Dorsolateral prefrontal cortex (tissue), 122 donors: ENCODE measurements at places on chromosomes 6 and 20. TPM values are rescaled to one million over a fixed set of nuclear protein-coding genes. Genes with fewer than 3 reads are reported as not detected.

- DNase-seq, result no peak
These were observed 243.4 kb downstream of the TRDN start for GRCh38 chr6:123393331-123393730.

DNA sequence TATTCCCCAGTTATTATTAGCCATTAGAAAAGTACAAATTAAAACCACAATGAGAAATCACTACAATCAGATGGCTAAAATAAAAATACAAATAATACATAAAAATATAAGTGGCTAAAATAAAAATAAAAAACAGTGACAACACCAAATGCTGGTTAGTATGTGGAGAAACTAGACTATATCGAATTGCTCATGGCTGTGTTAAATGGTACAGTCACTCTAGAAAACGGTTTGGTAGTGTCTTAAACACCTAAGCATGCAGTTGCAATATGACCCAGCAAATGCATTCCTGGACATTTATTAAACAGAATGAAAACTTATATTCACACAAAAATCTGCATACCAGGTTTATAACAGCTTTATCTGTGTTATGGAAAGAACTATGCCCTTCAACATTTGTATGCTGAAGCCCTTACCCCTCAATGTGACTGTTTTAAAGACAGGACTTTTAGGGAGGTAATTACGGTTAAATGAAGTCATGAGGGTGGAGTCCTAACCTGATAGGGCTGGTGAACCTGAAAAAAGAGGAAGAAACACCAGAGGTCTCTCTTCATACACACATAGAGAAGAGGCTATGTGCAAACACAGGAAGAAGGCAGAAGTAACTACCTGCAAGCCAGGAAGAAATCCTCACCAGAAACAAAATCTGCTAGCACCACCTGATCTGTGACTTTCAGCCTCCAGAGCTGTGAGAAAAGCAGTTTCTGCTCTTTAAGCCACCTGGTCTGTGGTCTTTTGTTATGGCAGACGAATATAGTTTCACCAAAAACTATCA is 84.9 kb downstream of the ASCC3 start:
- DNase-seq, result no peak

GRCh38 chr20:36830791-36831691 is 44.9 kb upstream of the TLDC2 start:
- no peak for DNase-seq

GRCh38 chr20:13243826-13244376 is 22.8 kb downstream of the ISM1 start:
- no peak for DNase-seq

- no peak for DNase-seq
These were observed 1109.0 kb upstream of the FLRT3 start for GRCh38 chr20:15446373-15446772.

- DNase-seq, result no peak
These were observed 28.5 kb upstream of the PIM1 start for GRCh38 chr6:37141281-37142049.

DNA sequence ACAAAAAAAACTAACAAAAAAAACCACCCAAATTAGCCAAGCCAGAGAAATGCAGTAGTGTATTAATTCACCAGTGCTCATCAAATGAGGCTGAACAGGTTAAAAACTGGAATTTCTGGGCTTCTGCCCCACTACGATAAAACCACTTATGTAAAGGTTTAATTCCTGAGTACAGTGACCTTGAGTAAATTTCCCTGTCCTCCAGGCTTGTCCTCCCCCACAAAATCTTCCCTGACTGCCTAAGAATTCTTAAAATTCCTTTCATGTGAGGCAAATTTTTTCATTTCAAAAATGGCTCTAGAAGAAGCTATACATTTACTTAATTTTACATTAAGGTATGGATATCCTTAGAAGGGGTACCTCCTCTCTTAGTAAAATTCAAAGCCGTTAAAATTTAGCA is 80.1 kb upstream of the ID4 start:
- DNase-seq, result no peak

- DNase-seq, result no peak
These were observed 425 bp downstream of the FOXA2 start for GRCh38 chr20:22583773-22584521.

GRCh38 chr20:9994676-9995075 is 40.1 kb upstream of the ANKEF1 start:
- no peak for DNase-seq

GRCh38 chr6:13398421-13398994 is 70.2 kb upstream of the TBC1D7 start:
- no peak for DNase-seq

DNA sequence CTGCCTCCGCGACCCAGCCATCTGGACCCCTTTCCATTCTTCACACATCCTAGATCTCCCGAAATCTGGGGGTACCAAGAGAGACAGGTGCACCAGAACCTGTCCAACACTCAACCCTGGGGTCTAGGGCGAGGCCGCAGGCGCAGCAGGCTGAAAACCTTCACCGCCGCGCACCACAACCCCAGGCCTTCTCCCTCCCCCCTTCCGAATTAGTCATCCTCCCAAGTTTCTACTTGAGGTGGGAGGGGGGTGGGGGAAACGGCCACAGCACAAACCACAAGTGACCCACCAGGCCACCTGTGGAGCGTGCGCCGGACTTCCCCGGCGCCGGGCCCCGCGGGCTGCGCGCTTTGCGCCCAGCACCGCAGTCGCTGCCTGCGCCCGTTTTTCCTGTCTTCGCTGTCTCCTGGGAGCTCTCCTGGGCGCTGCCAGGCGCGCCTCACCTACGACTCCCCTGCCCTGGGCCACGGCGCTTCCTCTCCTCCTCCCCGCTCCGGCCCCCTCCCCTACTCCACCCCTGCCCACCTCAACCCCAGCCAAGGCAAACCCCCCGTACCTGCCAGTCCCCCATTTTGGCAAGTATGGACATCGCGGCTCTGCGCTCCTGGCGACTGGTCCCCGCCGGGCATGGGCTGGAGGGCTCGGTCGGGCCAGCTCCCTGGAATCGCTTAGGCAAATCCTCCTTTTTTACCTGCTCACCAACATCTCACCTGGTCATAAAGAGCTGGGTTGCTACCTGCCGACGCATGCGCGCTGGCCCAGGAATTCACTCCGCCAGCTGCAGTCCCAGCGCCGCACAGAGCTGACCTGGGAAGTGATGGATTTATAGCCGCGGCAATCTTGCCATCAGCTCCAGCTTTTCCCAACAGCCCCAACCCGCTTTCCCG is 4.2 kb upstream of the TFAP2A start:
- no peak for DNase-seq

DNA sequence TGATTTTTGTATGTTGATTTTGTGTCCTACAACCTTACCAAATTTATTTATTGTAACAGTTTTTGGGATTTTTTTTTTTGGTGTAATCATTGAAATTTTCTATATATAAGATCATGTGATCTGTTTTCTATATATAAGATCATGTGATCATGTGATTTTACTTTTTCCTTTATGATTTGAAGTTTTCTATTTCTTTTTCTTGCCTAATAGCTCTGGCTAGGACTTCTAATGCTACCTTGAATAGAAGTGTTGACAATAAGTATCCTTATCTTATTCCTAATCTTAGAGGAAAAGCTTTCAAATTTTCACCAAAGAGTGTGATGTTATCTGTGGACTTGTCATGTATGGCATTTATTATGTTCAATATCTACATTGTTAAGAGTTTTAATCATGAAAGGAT is 69.7 kb downstream of the TNFAIP3 start:
- no peak for DNase-seq

GRCh38 chr6:104325341-104326172 is 534.2 kb downstream of the HACE1 start:
- no peak for DNase-seq

The NKX2-4 gene
- total RNA-seq, result not detected

The ZBTB12 gene
- 10.2 TPM for total RNA-seq

The COX4I2 gene
- total RNA-seq, result 0.84 TPM

The CTAGE9 gene
- total RNA-seq, result not detected

The SLC39A7 gene
- 40.7 TPM for total RNA-seq

The CASS4 gene
- total RNA-seq, result 2.1 TPM

The CDH26 gene
- 2.0 TPM for total RNA-seq
